ENCODE measurements at places on chromosomes 1 and 21.

DNA sequence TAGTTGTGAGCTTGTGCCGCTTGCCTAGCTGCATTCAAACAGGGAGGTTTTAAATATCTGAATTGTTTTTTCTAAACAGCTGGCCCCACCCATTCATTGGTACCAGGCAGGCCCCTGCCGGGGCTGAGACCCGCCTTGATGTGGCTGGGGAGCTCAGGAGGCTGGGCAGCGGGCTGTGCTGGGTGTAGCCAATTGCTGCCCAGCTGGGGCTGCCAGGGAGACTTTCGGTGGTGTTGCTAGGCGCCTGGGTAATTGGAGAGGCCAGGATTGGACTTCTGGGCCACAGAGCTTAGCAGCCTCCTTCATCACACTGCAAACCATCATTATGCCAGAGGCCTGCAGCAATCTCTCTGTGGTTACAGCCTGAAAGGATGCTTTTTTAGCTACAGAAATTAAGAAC is 12.2 kb downstream of the RHBDL2 start:
- no peak for DNase-seq

GRCh38 chr1:9907441-9907840 is 2.6 kb downstream of the CTNNBIP1 start:
- DNase-seq = no peak

DNA sequence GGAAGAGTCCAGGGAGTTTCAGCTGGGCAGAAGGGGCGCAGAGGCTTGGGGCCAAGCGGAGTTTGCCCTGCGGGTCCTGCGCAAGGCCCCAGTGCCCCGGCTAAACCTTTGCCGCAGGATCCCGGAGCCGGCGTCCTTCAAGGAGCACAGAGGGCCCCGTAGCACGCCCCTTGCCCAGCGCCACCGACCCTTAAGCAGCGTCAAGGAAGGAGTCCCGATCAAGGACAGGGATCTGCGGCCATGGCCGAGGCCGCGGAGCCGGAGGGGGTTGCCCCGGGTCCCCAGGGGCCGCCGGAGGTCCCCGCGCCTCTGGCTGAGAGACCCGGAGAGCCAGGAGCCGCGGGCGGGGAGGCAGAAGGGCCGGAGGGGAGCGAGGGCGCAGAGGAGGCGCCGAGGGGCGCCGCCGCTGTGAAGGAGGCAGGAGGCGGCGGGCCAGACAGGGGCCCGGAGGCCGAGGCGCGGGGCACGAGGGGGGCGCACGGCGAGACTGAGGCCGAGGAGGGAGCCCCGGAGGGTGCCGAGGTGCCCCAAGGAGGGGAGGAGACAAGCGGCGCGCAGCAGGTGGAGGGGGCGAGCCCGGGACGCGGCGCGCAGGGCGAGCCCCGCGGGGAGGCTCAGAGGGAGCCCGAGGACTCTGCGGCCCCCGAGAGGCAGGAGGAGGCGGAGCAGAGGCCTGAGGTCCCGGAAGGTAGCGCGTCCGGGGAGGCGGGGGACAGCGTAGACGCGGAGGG is 520 bp downstream of the CLIC6 start:
- DNase-seq = no peak

DNA sequence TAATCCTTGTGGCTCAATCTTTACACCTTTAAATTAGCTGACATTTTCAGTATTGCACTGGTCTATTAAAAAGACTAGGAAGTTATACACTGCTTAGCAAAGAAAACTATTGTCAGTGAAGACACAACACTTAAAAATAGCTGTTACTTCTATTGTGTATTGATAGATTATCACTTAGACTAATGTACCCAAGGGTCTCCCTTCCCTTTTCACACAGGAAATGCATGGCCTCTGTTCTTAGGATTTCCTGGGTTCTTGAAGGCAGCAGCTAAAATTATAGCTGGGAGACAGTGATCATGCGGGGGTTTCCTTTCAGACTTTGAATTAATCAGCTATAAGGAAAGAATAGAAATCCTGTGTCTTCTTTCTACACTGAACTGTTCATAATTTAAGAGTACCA is 12.8 kb downstream of the DIP2A start:
- DNase-seq = no peak
